Activated CD8-positive, alpha-beta T cell treated with anti-CD3 and anti-CD28 coated beads for 36 hours (primary cell): ENCODE measurements at places on chromosomes 6 and 20. TPM values are rescaled to one million over a fixed set of nuclear protein-coding genes. Genes with fewer than 3 reads are reported as not detected.

DNA sequence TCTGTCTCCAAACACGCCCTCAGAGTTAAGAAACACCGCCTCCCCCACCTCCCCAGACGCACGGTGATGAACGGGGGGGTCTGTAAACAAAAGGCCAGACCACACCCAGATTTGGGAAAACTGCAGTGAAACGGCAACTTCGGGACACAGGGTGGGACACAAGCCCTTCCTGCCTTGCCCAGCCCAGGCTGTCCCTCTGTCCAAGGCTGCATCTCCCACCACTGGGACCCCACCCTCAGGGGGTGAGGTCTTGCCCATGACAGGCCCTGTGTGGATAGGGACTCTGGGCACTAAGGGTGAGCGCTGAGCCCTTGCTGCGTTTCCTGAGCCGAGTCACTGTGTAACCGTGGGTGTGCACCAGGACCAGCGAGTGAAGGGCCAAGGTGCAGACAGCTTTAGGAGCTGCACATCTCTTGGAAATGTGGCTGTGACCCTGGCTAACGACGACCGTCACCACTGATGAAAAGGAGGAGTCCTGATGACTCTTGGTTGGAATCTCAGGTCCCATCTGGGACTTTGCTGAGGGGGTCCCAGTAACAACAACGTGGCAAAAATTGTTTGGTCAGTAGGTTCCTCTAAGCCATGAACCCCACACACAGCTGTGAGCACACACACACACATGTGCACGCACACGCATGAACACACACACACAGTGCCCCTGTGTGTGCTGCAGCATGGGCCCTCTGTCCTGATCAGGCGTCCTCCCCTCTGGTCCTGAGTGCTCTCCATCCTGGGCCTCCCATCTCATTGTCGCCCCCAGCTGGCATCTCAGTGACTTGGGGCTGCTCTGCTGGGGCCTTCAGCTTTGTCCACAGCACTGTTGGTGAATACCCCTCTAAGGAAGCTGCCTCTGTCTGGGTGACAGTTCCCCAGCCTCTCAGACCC, 100.6 kb downstream of the RAMACL start:
- no peaks in the 10 kb centered on the region for H3K27me3 ChIP-seq
- H3K36me3 ChIP-seq = peaks cover 10% of the 10 kb centered on the region
- H3K27ac ChIP-seq = no peak overlapping the region
- peaks cover 20% of the 10 kb centered on the region for H3K4me1 ChIP-seq
- no peak overlapping the region for H3K4me3 ChIP-seq

DNA sequence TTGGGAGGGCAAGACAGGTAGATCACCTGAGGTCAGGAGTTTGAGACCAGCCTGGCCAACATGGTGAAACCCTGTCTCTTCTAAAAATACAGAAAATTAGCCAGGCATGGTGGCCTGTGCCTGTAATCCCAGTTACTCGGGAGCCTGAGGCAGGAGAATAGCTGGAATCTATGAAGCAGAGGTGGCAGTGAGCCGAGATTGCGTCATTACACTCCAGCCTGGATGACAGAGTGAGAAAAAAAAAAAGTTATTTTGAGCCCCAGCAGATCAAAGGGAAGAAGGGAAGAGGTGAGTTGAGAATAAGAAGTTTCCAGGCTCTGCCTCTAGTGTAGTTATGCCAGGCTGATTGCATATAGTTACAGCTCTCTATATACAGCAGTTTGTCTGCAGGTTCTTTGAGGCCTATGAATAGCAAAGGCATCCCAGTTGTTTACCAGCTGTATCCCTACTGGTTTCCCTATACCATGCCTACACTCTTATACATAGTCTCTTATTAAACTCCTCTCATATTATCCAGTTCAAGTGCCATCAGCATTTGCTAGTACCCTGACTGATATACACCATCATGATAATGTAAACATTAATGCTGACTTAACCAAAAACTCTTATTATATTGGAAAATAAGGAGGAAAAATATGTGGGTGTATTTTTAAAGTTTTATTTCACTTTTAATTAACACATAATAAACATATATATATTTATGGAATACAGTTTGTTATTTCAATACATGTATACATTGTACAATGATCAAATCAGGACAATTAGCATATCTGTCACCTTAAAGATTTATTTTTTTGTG, 823.6 kb upstream of the ADGRB3 start:
- no peaks in the 10 kb centered on the region for H3K36me3 ChIP-seq
- no peaks in the 10 kb centered on the region for H3K4me1 ChIP-seq
- DNase-seq = no peak
- H3K4me3 ChIP-seq = no peak overlapping the region
- H3K27ac ChIP-seq = no peak overlapping the region
- no peaks in the 10 kb centered on the region for H3K27me3 ChIP-seq

DNA sequence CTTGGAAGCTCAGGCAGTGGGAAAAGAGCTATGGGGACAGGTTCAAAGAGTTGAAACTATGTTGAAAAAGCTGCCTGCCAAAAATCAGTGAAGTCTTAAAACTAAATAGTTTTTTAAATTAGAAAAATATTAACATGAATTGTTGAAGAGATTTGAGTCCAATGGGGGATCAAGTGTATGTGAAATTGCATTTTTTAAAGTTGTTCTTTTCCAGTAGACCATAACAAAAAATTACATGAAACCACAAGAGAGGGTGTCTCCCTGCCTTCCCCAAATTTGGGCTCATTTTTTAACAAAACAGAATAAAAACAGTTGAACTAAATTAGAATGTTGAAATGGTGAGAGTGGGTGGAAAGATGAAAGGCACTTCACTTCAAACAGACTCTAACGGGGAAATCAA, 31.5 kb upstream of the COL10A1 start:
- DNase-seq = no peak
- no peak overlapping the region for H3K27ac ChIP-seq
- H3K4me3 ChIP-seq = no peak overlapping the region
- H3K27me3 ChIP-seq = no peaks in the 10 kb centered on the region
- H3K36me3 ChIP-seq = peaks cover 18% of the 10 kb centered on the region

DNA sequence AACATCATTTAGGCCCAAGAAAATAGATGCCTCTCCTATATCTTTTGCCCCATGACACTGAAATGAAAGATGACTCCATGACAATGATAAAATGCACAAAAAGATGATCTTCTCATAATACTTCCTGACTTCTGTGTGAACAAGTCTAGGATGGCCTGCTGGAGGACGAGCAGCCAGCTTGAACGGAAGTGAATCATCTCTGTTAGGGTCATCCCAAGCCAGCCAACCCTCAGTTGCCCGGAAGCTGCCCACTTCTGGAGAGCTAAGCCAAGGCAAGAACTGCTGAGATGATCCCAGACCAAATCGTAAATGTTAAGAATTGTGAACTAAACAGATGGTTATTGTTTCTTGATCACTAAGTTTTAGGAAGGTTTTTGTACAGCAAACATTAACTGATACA, 249.7 kb upstream of the HS3ST5 start:
- no peaks in the 10 kb centered on the region for H3K36me3 ChIP-seq
- no peaks in the 10 kb centered on the region for H3K27me3 ChIP-seq
- H3K4me1 ChIP-seq = no peaks in the 10 kb centered on the region

Gene SASH1
- total RNA-seq = 0.04 TPM

DNA sequence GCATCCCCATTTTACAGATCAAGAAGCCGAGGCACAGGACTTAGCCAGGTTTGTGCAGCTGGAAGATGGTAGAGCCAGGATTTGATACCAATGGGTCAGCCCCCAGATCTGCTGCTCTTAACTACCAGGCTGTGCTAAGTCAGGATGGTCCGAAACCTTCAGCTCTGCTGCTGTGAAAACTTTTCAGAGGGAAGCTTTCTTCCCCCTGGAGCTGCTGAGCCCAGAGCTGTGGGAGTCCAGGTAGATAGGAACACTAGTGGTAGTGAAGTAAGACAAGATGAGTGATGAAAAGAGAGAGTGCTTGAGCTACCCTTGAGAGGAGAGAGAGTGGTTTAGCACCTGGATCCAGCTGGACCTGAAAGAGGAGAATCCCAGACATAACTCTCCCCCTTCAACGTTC, 230.8 kb downstream of the CDH4 start:
- no peak overlapping the region for H3K27ac ChIP-seq
- H3K27me3 ChIP-seq = no peaks in the 10 kb centered on the region
- H3K4me1 ChIP-seq = no peaks in the 10 kb centered on the region
- no peak for DNase-seq
- no peak overlapping the region for H3K4me3 ChIP-seq
- no peaks in the 10 kb centered on the region for H3K36me3 ChIP-seq

DNA sequence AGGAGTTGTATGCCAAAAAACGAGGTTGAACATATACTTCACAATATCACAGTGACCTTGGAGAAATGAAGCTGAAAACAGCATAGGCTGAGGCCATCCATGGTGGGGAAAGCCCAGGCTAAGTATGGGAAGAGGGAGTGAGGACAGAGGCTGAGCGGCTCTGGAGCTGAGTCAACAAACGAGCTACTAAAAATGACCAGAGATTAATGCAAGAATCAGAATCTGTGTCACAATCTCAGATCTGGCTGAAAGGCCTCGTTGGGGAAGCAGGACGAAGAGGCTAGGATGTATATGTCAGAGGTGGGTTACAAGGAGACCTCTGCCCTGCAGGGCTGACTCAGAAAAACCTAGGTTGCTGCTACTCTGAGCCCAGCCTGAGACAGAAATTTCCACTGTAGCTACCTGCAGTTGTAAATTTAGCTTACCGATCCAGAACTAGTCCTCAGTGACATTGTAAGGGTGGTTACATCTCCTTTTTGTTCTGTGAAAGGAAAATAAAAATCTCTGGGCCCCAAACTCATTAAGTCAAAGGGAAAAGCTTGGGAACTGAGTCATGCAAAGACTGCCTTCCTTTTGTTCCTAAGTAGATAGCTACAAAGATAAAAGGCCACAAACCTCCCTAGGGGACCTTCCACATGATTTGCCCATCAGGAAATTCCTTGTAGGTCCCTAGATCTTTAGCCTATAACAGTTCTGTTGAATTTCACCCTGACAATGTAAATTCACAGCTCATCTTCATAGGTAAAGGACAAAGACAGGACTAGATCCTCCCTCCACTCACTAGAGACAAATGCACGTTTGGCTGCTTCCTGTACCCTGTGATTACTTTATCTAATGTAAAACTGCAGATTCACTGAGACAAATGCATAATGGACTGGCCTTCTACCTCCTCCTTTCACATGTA, 8.5 kb upstream of the TUBB2A start:
- DNase-seq = no peak
- H3K4me3 ChIP-seq = no peak overlapping the region
- no peak overlapping the region for H3K27ac ChIP-seq

- DNase-seq = no peak
- H3K27ac ChIP-seq = peak overlapping the region; percentile 85
- peak overlapping the region; percentile 79 for H3K4me3 ChIP-seq
- peaks cover 42% of the 10 kb centered on the region for H3K4me1 ChIP-seq
- peaks cover 7% of the 10 kb centered on the region for H3K36me3 ChIP-seq
These were observed 1.4 kb upstream of the SNPH start for GRCh38 chr20:1264727-1265126.

GRCh38 chr20:25214426-25214790, 18.9 kb downstream of the ENTPD6 start:
- no peak for DNase-seq
- no peaks in the 10 kb centered on the region for H3K4me1 ChIP-seq

- no peak overlapping the region for H3K27ac ChIP-seq
- H3K27me3 ChIP-seq = no peaks in the 10 kb centered on the region
- no peak overlapping the region for H3K4me3 ChIP-seq
- no peak for DNase-seq
These were observed 166.1 kb downstream of the CD83 start for GRCh38 chr6:14283600-14284235.

DNA sequence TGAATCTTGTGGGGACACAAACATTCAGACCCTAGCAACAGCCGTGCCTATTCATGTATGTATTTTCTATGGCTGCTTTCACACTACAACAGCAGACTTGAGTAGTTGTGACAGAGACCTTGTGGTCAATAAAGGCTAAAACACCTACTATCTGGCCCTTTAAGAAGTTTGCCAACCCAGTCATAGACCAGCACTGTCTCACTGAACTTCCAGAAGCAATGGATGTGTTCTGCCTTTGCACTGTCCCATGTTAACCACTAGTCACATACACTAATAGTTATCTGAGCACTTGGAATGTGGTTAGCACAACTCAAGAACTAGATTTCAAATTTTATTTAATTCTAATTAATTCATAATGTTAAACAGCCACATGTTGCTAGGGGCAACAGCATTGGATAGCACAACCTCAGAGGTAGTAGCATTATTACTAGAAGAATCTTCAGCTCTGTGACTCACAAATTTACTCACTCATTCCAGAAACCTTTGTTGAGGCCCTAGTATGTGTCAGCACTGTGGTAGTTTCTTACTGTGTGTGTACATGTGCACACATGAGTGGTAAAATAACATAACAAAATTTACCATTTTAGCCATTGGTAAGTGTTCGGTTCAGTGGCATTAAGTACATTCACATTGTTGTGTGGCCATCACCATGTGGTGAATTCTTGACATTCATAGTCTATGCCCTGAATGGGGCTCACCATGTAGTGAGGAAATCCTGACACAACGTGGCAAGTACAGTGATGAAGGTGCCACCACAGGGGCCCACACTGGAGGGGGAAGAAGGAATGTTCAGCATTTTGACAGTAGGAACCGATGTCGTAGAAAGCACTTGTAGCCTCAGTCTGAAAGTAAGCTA, 107.3 kb downstream of the CEP57L1 start:
- no peak overlapping the region for H3K27ac ChIP-seq
- no peak overlapping the region for H3K4me3 ChIP-seq
- H3K36me3 ChIP-seq = no peaks in the 10 kb centered on the region
- H3K4me1 ChIP-seq = peaks cover 8% of the 10 kb centered on the region
- H3K27me3 ChIP-seq = peaks cover 2% of the 10 kb centered on the region
- DNase-seq = peak; percentile 47

GRCh38 chr6:142476452-142476851, 174.6 kb downstream of the ADGRG6 start:
- H3K4me3 ChIP-seq = no peak overlapping the region
- H3K27ac ChIP-seq = no peak overlapping the region
- peaks cover 5% of the 10 kb centered on the region for H3K4me1 ChIP-seq
- H3K36me3 ChIP-seq = no peaks in the 10 kb centered on the region
- no peaks in the 10 kb centered on the region for H3K27me3 ChIP-seq

GRCh38 chr6:130760006-130760405, 67.2 kb upstream of the SMLR1 start:
- no peaks in the 10 kb centered on the region for H3K27me3 ChIP-seq
- H3K4me3 ChIP-seq = no peak overlapping the region
- peaks cover 5% of the 10 kb centered on the region for H3K4me1 ChIP-seq

- H3K4me3 ChIP-seq = no peak overlapping the region
- H3K36me3 ChIP-seq = no peaks in the 10 kb centered on the region
- no peak for DNase-seq
- H3K27me3 ChIP-seq = peaks cover 5% of the 10 kb centered on the region
- peaks cover 3% of the 10 kb centered on the region for H3K4me1 ChIP-seq
These were observed 113.5 kb upstream of the GLP1R start for GRCh38 chr6:38935051-38935450.

GRCh38 chr6:88780714-88781389, 182.6 kb downstream of the RNGTT start:
- peaks cover 15% of the 10 kb centered on the region for H3K36me3 ChIP-seq
- H3K4me1 ChIP-seq = peaks cover 7% of the 10 kb centered on the region
- no peak overlapping the region for H3K27ac ChIP-seq
- no peaks in the 10 kb centered on the region for H3K27me3 ChIP-seq
